Left ventricle myocardium superior (tissue), 1 donor: ENCODE measurements at places on chromosomes 7 and 10.

DNA sequence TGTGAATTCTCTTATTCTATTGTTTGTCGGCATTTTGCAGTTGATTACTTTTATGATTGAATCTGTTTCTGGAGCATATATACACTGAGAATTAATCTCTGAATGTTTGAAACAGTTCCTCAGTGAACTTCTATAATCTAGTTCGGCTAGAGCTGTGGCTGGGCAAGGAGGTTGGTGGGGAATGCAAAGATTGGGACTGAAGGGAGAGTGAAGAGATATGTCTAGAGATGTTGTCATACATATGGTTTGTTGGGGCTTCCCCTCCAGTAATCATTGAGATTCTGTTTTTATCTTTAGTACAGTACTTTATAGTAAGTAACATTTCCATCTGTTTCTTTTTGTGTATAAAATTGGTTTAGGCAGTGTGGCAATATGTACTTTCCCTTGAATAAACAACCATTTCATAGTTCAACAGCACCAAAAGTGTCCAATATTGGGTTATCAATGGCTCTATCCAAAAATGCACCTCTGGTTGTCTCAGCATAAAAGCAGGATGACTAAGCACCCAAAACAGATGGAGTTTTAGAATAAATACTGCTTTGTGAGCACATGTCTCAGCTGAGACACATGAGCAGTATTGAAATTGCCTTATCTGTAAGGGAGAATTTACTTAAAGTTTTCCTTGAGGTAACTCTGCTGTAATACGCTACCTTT lies 36.7 kb downstream of the WAC start:
- no peak for DNase-seq

GRCh38 chr7:73557108-73557396 lies 438 bp downstream of the BCL7B start:
- DNase-seq = peak; percentile 97

DNA sequence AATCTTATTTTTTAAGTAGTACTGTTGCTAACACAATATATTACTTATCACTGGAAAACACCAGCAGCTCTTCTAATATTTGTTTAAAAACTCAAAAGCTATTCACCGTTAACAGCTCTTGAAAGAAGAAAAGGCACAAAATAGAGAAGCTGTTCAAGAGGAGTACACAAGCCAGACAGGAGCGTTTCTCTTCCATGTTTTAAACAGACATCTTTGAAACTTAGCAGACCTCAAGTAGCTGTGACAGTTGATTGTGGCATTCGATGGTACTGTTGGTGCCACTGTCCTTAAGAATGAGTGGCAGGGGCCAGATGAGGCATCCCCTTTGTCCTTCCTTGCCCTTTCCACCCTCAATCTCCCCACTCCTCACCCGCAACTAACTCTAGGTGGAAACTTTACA lies 81.6 kb upstream of the PRR15 start:
- no peak for DNase-seq

DNA sequence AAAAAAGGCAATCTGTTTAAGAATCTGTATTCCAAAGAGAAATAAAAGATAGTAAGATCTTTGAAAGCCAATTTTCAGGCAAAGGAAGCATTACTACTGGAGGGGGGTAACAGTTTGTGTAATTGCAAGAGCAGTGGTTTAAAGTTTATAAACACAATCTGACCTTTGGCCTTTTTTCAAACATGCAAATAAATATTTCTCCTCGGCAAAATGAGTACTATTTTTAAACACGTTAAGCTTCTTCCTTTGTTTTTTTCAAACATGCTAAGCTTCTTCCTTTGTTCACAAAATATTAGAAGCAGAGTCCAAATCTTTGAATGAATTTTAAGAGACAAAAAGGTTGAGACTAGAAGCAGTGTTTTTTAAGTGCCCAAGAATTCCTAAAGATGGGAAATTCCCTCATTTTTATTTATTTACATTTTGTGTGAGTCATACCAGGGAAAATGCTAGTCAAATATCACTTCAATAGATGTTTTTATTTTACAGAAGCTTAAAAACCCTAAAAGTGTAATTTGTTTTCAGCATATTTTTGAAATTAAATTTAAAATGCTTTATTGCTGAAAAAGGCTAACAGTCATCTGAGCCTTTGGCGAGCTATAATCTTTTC lies 229.3 kb downstream of the GPR37 start:
- no peak for DNase-seq

- no peak for DNase-seq
Measured at GRCh38 chr10:104144931-104145330, 23.0 kb downstream of the SFR1 start.

DNA sequence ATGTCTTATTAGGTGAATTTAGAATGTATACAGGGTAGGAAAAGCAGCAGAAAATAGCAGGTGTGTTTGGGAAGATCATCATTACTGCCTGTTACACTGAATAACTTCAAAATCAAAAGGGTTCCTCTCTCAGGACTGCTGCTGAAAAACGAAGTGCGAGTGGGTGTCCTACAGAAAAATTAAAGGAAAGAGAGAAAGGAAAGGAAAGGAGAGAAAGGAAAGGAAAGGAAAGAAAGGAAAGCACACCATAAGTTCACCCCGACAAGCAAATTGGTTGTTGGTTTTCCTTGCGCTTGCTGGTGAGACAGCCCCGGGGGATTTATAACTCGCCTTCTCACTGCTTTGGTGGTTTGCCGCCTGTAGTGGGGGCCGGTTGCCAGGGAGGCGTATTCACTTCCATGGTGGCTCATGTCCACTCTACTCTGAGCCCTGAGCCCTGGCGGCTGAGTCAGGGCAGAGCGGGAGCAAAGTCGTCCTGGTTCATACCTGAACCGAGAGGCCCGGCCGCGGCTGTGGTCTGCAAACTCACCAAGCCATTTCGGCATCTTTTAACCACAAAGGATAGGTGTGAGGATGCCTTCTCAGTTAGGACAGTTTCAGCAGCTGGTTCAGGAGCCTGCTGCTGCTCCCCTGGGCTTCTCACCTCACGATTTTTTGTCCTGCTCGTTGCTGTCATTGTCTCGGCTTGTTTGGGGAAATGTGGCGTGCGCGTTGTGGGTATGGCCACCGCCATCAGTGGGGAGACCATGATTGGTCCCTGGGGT lies 26.1 kb downstream of the INPP5A start:
- DNase-seq = no peak

DNA sequence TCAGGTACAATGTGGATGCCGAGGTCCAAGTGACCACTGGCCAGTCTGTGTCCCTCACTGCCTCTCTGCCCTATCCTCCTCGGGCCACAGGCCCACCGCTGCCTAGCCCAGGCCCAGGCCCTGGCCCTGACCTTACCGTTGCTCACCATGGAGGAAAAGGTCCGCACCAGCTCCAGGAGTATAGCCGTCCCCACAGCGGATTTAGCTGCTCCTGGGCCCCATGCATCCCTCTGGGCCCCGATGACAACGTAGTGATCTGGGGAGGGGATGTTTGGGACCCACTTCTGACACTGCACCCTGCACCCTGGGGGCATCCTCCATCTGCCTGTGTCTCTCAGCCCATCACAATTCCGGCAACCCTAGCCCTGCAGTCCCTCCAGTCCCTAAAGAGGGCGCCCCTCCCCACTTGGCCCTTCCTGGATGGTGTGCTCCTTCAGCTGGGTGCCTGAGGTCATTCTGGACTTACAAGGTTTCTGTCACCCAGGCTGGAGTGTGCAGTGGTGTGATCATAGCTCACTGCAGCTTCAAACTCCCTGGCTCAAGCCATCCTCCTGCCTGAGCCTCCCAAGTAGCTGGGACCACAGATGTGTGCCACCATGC lies 12.1 kb downstream of the TFR2 start:
- no peak for DNase-seq

DNA sequence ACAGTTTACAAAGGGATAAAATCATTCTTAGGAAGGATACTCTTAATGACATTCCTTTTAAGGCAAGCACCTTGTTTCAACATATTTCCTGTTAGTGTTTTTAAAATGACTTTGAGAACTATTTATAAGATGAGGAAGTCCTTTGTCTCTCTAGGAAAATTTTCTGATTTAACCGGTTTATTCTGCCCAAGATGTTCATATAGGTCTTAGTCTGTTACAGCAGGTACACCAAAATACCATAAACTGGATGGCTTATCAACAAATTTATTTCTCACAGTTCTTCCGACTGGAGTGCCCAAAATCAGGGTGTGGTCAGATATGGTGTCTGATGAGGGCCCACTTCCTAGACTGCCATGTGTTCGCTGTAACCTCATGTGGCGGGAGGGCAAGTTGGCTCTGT lies 77.9 kb downstream of the GSAP start:
- DNase-seq = no peak

DNA sequence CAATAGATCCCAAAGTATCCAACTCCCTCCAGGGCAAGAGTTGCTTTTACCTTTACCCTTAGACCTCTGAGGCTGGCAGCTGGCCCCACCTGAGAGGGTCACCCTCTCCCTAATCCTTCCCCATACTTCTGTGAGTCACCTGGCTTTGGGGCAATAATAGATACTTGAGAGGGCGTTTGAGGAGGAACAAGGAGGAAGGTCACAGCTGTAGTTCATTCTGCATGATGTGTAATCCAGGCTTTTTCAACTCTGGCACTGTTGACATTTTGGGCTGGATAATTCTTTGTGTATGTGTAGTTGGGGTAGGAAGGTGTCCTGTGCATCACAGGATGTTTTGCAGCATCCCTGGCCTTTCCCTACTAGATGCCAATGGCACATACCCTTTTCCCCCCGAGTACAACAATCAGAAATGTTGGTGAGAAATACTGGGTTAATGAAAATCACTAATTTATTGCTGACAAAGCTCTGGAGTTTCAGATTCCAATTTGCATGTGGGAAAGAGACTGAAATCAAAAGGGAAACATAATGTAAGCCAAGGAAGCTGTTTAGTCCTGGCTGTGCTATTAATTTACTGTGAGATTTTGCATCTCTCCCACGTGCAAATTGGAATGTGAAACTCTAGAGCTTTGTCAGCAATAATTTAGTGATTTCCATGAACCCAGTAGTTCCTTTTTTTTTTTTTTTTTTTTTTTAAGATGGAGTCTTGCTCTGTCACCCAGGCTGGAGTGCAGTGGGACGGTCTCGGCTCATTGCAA lies 3.6 kb downstream of the BLVRA start:
- no peak for DNase-seq

GRCh38 chr10:61283066-61283465 lies 170.1 kb downstream of the TMEM26 start:
- no peak for DNase-seq

- DNase-seq = no peak
Measured at GRCh38 chr10:86212391-86212700, 154.2 kb downstream of the GRID1 start.

GRCh38 chr7:89002981-89003956 lies 207.7 kb upstream of the TEX47 start:
- no peak for DNase-seq

GRCh38 chr7:26574476-26574875 lies 282.8 kb downstream of the SNX10 start:
- DNase-seq = no peak

DNA sequence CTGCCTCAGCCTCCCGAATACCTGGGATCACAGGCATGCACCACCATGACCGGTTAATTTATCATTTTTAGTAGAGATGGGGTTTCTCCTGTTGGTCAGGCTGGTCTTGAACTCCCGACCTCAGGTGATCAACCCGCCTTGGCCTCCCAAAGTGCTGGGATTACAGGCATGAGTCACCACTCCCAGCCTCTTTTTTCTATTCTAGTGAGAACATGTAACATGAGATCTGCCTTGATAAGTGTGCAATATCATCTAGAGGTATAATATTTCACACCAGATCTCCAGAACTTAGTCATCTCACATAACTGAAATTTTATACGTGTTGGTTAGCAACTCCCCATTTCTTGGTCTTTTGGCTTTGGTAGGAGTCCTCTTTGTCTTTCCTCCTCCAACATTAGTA lies 656.9 kb downstream of the CNTNAP2 start:
- no peak for DNase-seq

DNA sequence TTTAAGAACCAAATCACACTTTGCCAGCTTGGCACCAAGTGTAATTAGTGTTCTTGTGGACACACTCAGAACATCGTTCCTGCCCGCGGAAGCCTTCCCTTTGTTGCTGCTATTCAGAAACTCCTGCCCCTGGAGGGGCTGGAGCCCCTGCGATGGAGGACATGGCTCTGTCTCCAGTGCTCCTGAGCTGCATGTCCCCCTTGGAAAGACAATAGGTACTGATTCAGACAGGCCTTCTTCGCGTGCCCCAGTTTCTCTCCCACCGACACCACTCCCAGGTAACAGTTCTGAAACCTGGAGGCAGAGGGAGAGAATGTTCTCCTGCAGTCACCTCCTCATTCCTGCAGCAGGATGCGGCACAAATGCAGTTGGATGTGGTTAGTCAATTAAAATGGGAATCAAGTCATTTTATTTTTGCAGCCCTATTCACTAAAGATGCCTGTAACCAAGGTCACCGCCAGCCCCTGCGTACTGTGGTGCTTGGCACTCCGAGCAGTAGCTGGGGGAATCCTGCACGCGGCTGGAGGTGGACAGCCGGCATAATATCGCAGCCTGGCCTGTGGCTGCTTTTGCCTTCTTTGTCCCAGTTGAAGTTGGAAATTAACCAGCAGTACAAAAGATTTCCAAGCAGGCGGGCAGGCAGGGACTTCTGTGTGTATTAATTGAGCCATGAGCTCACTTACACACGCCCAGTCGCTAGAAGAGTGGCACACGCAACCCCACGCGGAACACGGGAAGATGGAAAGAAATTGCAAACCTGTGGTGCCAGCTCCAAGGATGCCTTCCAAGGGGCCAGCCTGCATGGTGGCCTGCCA lies 205.7 kb downstream of the EBF3 start:
- DNase-seq = no peak

DNA sequence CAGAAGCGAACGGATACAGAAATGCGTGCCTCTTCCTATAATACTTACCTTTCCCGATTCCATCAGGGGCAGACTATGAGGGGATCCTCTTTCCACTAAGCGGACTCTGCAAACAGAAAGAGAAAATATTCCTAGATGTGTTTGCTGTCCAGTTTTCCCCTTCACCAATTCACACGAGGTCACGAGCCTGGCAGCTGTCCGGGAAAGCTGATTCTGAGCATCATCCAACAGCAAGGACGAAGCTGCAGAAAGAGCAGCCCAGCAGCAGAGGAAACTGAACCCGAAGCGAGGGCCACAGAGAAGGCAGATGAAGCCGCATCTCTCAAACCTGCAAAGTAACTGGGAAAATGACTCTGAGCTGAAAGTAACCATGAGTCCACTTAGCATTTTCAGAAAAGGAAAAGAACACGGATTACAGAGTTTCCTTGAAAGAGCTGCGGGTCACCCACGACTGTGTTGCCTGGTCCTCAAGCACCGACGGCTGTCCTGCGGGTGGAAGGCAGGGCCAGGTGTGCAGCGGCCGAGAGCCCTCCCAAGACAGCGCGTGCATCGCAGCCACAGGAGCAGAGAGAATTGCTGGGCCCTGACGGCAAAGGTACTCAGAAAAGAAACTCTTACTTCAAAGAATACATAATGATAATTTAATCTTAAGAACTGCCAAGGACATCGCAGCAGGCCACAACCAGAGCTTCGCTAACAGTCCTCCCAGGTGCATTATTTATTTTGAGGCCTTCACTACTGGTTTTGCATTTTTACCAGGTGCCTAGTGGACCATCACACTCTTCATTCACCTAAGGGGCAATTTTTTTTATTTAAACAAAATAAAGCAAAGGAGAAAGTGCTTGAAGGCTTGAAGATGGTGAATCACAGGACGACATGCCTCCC lies 153.3 kb downstream of the ZMYND11 start:
- no peak for DNase-seq
